SJCRH30 (cell line): ENCODE measurements at places on chromosomes 4 and X. TPM values are rescaled to one million over a fixed set of nuclear protein-coding genes. Genes with fewer than 3 reads are reported as not detected.

The ZMYM3 gene
- 46.6 and 49.9 TPM in 2 replicates for total RNA-seq

The CACNA1F gene
- total RNA-seq = not detected in 2 replicates

The SPRY1 gene
- total RNA-seq = 38.5 and 42.6 TPM in 2 replicates

The BTK gene
- 0.05 TPM in 1 of 2 replicates, not detected in the other for total RNA-seq

The GAGE2A gene
- not detected in 2 replicates for total RNA-seq

- no peak overlapping the region for H3K4me3 ChIP-seq
- no peaks in the 10 kb centered on the region for H3K27me3 ChIP-seq
- H3K4me1 ChIP-seq = no peaks in the 10 kb centered on the region
- no peak overlapping the region for H3K27ac ChIP-seq
- peak; percentile 41 for DNase-seq
- H3K36me3 ChIP-seq = no peaks in the 10 kb centered on the region
These were observed 10.9 kb upstream of the DCTD start for GRCh38 chr4:182928061-182928460.

GRCh38 chr4:146975527-146975926 lies 29.9 kb upstream of the TTC29 start:
- no peaks in the 10 kb centered on the region for H3K36me3 ChIP-seq
- no peak overlapping the region for H3K4me3 ChIP-seq
- no peak overlapping the region for H3K27ac ChIP-seq
- no peaks in the 10 kb centered on the region for H3K4me1 ChIP-seq
- no peaks in the 10 kb centered on the region for H3K27me3 ChIP-seq

GRCh38 chr4:19472666-19473065 lies 779.0 kb upstream of the SLIT2 start:
- no peak overlapping the region for H3K27ac ChIP-seq
- H3K36me3 ChIP-seq = no peaks in the 10 kb centered on the region
- H3K4me3 ChIP-seq = no peak overlapping the region
- H3K27me3 ChIP-seq = no peaks in the 10 kb centered on the region
- H3K4me1 ChIP-seq = no peaks in the 10 kb centered on the region

- H3K4me1 ChIP-seq = peaks cover 13% of the 10 kb centered on the region
- H3K36me3 ChIP-seq = no peaks in the 10 kb centered on the region
- DNase-seq = no peak
- peak overlapping the region; percentile 72 for H3K4me3 ChIP-seq
These were observed 379 bp downstream of the PDGFC start for GRCh38 chr4:156971165-156971675.

DNA sequence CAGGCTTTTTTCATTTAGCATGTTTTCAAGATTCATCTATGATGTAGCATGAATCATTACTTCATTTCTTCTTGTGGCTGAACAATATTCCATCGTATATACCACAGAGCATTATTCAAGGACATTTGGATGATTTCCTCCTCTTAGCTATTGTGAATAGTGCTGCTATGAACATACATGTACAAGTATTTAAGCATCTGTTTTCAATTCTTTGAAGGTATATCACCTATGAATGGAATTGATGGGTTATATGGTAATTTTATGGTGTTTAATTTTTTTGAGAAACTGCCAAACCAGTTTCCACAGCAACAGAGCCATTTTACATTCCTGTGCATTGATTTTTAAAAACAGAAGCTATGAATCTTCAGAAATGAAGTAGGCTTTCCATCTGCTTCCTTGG lies 36.1 kb upstream of the WDR19 start:
- no peak overlapping the region for H3K4me3 ChIP-seq
- no peak for DNase-seq
- no peaks in the 10 kb centered on the region for H3K27me3 ChIP-seq
- no peaks in the 10 kb centered on the region for H3K36me3 ChIP-seq
- H3K27ac ChIP-seq = no peak overlapping the region

DNA sequence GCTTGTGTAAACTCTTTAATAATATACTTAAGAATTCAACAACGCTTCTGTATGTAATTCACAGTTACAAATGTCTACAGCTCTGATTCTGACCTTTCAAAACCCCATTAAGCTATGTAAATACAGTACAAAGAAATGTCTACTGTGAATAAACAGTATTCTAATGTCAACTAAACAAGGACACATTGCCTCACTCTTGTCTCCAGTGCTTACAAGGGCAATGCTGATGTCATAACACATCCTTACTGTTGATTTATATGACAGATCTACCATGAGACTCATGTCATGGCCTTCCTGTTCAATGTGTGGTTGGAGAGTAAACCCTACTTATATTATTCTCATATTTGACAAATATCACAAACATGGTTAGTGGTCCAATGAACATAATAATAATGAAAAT lies 256.1 kb upstream of the ADGRL3 start:
- no peak overlapping the region for H3K27ac ChIP-seq
- no peaks in the 10 kb centered on the region for H3K4me1 ChIP-seq
- no peak overlapping the region for H3K4me3 ChIP-seq
- DNase-seq = no peak

DNA sequence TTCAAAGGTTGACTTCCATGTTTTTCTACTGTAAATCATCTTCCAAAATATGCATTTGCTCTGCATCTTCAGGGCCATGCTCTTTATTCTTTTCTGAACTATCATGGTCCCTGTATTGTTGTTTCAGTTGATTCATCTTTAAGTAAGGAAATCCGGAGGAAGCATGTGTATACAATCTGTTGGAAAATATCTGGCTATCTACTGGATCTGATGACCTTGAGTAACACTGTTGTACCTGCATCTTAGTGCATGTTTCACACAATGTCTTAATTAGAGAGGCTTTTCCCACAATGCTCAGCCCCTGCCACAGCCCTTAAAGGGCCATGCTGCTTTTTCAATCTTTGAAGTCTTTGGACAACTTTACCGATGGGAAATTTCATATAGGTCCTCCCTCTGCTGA lies 61.8 kb upstream of the SH3RF1 start:
- no peak overlapping the region for H3K4me3 ChIP-seq
- no peak overlapping the region for H3K27ac ChIP-seq
- DNase-seq = no peak
- no peaks in the 10 kb centered on the region for H3K4me1 ChIP-seq
- no peaks in the 10 kb centered on the region for H3K27me3 ChIP-seq

- H3K36me3 ChIP-seq = no peaks in the 10 kb centered on the region
- no peak overlapping the region for H3K4me3 ChIP-seq
- no peak overlapping the region for H3K27ac ChIP-seq
These were observed 51.7 kb upstream of the MCF2 start for GRCh38 chrX:139759637-139760036.

DNA sequence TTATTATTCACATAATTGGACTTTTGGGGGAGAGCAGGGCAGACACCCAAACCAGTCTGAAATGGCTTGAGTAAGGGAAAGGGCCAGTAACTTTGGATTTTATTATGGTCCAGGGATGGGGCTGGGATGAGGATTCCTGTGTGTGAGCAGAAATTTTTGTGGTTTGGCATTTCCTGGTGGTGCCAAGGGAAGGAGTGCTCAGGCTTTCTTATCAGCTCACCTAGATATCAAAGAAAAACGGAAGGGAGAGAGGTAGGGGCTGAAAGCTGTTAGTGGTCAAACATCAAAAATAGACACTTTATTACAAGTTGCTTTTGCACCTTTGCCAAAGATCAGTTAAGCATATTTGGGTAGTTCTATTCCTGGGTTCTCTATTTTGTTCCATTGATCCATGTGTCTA lies 128.5 kb upstream of the DIPK2B start:
- no peaks in the 10 kb centered on the region for H3K36me3 ChIP-seq
- no peak overlapping the region for H3K27ac ChIP-seq
- no peaks in the 10 kb centered on the region for H3K27me3 ChIP-seq
- no peaks in the 10 kb centered on the region for H3K4me1 ChIP-seq
- no peak overlapping the region for H3K4me3 ChIP-seq

- no peaks in the 10 kb centered on the region for H3K27me3 ChIP-seq
- H3K4me3 ChIP-seq = no peak overlapping the region
- H3K27ac ChIP-seq = no peak overlapping the region
- no peaks in the 10 kb centered on the region for H3K36me3 ChIP-seq
- H3K4me1 ChIP-seq = no peaks in the 10 kb centered on the region
- no peak for DNase-seq
These were observed 840.8 kb upstream of the HTR2C start for GRCh38 chrX:113743069-113743468.
